ENCODE measurements at places on chromosomes 5 and 9.

- DNase-seq: peak; percentile 42
These were observed 26.2 kb downstream of the IRF1 start for GRCh38 chr5:132464156-132464939.

- DNase-seq: peak; percentile 48
These were observed 8.8 kb upstream of the C5orf15 start for GRCh38 chr5:133977161-133977787.

- peak; percentile 10 for DNase-seq
These were observed 328.1 kb downstream of the HINT1 start for GRCh38 chr5:130836729-130837649.

- no peak for DNase-seq
These were observed 15.0 kb downstream of the ANKRD33B start for GRCh38 chr5:10578869-10579268.

- no peak for DNase-seq
These were observed 36.1 kb upstream of the COL5A1 start for GRCh38 chr9:134605351-134605965.

DNA sequence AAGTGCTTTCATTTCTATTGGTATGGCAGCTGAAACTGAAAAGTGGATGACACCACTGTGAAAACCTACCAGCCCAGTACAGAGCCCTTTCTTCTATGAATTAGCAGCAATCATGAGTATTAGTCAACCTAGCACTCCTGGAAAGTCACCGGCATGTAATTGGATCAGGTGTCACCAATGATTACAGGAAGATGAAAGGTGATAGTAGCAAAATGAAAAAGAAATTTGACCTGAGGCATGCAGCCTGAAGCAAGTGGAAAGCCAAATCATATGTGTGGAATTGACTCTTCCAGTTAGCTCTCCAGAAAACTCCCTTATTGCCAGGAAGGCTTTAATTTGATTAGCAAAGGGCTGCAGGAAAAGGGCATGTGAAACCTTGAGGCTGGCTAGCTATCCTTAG, 81.2 kb upstream of the NAA35 start:
- peak; percentile 17 for DNase-seq

DNA sequence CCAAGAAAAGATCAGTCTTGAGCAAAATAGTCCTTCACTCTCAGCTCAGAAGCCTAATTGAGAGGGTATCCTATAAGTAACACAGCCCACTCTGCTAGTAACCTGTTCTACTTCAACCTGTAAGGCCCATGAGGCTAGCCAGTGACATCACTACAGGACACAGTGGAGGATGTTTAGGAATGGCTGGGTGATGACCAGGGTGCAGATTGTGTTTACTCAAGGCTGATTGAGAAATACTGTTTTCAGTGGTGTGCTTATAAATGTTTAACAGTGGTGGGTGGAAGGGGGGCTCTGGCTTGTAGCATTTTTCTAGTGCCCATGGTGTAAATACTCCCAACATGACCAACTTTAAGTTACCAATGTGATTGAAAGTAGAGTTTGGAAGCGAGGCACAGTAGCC, 159.8 kb upstream of the CCDC152 start:
- DNase-seq: no peak

DNA sequence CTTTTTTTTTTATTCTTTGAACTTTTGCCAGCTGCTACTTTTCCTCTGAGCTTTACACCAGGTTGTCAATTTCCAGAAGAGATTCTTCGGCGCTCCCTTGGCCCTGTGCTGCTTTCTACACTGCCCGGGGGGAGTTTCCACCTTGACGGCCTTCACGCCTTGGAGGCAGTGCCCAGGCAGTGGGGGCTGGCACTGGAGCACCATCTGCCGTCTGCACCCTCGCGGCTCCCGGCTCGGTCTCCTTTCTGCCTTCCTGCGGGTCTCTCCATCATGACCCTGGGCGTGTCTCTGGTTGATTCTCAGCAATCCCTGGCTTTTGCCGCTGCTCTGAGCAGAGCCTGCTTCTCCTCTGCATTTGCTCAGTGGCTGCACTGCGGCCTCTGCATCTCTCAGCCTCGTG, 2.9 kb downstream of the SLC6A18 start:
- DNase-seq: no peak

DNA sequence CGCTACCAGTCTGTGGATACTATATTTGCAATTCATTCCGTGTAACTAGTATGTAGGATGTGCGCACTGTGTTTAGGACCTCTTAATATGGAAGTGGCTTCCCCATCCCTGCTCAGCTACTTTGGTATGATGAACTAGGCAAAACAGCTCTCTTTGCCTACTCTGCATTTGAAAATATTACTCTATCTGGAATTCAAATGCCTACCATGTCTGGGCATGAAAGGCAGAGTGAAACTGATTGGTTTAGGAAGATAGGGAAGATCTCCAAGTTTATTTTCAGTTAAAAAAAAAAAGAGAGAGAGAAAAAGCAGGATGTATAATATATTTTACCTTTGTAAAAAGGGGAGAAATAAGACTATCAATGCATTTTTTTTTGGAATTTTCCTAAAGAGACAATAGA, 74.1 kb upstream of the ELL2 start:
- DNase-seq: no peak

DNA sequence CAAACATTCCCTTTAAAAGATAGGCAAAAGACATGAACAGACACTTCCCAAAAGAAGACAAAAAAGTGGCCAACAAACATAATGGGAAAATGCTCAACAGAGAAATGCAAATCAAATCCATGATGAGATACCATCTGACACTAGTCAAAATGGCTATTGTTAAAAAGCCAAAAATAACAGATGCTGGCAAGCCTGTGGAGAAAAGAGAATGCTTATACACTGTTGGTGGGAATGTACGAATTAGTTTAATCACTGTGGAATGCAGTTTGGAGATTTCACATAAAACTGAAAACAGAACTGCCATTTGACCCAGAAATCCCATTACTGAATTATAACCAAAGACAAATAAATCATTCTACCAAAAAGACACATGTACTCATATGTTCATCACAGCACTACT, 58.3 kb upstream of the WDR41 start:
- DNase-seq: no peak

DNA sequence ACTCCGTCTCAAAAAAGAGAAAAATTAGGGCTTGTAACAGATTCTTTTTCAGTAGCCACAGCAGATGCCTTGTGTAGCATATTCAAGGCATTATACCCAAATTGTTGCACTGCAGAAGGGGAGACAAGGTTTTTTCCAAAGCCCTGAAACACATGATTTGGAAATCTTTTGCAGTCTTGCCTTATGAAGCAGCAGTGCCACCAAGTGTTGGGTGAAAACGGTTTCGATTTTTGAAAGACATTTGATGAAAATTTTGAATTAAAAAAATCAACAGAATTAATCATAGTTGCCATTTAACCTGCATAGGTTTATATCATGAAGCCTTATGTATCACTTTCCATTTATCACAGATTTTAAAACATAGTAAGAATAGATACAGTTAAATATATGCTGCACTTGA, 479.5 kb downstream of the TAF11L14 start:
- DNase-seq: no peak

DNA sequence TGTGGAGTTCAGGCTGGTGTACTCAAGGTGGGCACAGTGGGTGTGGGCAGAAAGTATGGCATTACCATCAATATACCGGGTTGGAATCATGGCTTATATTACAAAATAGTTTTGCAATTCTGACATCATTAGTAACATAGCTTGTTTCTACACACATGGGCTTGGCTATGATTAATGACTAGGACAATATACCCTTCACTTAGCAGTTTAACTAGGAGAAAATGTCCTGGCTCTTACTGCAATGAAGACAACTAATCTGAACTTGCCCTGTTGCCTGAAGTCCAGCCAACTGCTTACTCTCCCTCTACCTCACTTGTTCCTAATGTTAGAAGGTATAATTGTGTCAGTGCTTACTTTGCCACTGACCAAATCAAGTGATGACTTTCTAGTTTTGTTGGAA, 612.5 kb downstream of the EFNA5 start:
- DNase-seq: no peak

GRCh38 chr9:136119883-136120393, 1.3 kb upstream of the TMEM250 start:
- DNase-seq: no peak

DNA sequence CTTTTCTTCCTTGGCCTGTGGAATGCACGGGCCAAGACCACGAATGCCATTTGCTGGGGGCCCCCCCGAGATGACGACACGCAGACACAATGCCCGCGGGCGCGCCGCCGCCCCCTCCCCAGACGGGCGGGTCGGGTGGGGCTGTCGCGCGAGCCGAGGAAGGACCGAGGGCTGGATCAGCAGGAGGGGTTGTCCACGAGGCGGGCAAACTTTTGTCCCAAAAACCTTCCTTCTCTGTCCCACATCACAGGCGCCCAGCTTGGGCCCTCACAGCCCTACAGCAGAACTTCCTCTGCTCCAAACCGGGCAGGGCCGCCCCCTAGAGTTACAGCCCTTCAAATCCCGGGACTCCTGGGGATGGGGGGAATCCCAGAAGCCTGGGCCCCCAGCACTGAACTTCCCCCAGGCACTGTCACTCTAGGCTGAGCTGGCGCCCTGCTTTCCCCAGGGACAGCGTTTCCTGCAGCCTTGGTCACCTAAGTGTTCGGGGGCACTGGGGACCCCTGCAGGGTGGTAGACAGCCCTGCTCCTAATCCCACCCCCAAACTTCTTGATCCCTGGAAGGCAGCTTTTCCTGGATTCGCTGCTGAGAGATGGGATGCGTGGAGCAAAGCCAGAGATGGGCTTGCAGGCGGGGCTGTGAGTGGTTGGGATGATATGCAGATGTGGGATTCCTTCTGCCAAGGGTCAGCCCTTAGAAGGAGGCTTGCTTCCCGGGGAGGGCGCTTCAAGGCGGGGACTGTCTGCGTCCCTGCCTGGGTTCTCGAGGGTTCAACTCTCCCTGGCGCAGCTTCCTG, 980 bp downstream of the COL5A1 start:
- no peak for DNase-seq

GRCh38 chr9:113298924-113299770, 4.0 kb downstream of the RNF183 start:
- no peak for DNase-seq

- no peak for DNase-seq
These were observed 310.5 kb downstream of the CDH9 start for GRCh38 chr5:26727916-26728315.

DNA sequence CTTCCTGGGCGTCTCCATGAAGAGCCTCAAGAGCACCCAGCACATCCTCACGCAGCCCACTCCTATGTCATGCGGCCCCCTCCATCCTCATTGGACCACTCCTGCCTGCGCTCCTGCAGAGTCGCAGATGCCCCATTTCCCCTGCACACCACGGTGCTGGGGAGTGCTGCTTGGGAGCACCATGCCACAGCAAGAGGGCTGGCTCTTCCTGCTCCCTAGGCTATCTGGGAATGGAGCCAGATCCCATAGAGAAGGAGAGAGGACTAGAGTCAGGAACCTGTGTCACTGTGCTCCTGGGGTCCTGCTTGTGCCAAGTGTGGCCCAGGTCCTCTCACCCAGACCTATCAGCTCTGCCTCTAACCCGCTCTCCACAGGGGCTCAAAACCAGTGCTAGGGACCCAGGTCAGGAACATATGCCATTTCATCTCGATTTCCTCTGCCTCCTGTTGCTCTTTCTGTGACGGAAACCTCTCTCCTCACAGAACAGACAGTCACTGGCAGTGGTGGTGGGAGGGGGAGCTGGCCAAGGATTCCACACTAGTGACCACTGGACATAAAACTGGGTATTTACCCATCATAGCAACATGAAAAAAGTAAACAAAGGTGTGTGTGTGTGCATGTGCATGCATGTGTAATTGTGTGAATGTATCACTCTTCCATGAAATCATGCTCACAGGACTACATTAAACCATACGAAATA, 178.4 kb downstream of the TTLL11 start:
- no peak for DNase-seq

DNA sequence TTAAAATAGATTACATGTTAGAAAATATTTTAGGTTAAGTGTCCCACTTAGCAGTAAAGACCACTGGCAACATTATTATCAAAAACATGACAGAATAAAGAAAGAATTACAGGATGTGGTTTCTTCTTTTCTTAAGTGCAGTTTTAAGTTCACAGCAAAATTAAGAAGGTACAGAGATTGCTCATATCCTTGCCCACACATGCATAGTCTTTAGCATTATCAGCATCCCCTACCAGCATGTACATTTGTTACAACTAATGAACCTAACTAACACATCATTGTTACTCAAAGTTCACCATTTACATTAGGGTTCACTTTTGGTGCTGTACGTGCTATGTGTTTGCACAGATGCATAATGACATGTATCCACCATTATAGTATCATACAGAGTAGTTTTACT, 837.7 kb upstream of the CDH9 start:
- no peak for DNase-seq

DNA sequence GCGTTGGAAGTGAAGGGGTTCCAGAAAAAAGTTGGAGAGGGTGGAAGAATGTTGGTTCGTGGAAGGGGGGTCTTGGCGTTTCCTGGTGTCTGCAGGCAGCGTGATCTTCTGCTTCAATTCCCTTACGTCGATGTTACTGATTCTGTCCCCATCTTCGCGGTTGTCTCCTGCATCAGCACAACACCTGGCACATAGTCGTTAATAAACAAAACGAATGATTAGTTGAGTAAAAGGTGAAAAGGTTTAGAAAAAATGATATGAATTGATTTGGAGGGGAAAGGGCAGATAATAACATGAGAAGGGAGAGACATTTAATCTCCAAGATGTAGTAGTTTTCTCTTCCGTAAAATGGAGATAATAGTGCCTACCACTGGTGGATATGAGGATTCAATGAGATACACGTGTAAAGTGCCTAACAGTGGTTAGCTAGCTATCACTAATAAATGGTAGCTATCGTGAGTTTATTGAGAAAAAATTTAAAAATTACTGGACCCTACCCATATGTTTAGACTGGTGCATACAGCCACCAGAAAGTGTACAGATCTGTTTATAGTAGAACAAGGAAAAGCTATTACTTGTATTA, 556 bp downstream of the MTREX start:
- DNase-seq: peak; percentile 20

- peak; percentile 74 for DNase-seq
These were observed 33.6 kb downstream of the HTR4 start for GRCh38 chr5:148620696-148621095.

DNA sequence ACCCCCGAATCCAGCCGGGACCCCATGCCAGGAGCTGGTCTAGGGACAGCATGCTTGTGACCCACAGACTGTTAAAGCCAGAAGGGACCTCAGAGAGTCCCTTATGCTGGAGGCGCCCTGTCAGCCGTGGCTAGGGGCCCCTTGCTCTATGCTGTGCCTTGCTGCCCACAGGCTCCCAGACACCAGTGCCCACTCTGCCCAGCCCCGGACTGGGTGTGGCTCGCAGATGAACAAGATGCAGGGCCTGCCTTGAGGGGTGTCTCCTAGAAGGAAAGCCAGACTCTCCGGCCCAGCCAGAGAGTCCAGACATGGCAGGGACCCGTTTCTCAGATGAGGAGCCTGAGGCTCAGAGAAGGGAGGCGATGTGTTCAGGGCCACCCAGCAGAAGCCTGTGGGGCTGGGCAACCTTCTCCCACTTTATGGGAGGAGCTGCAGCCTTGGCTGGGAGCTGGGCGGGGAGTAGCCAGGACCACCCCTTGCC, 85.7 kb downstream of the LMX1B start:
- DNase-seq: no peak
